H7 (cell line): ENCODE measurements at places on chromosomes 4 and X. TPM values are rescaled to one million over a fixed set of nuclear protein-coding genes. Genes with fewer than 3 reads are reported as not detected.

Gene EFHC2
- total RNA-seq, result 0.69 and 0.89 TPM in 2 replicates

GRCh38 chrX:17592117-17592516 is 145.2 kb upstream of the SCML1 start:
- DNase-seq, result no peak

DNA sequence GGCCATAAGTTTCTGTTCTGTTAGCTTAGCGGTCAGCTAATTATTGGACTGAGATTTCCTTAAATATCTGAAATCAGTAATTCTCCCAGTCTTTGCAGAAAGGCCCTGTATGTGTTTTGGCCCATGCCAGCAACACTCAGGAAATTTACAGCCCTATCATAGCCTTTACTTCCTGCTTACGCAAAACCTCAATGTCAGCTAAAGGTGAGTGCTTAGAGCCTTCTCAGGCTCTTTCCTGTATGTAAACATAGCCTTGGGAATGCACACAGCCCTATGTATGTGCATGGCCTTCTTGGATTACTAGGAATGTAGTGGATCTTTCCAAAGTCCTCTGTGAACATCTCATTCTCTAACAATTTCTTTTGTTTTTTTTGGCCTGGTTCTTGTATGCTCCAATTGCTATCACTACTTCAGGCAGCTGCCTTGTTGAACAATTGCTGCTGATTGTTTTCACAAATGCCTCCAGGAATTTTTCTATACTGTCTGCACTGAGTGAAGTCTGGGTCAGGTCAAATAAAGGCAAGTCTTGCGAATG is 200.0 kb downstream of the PPP1R2C start:
- no peak for DNase-seq

GRCh38 chrX:130245441-130245840 is 23.3 kb downstream of the ZNF280C start:
- DNase-seq, result no peak

GRCh38 chrX:39725928-39726619 is 371.7 kb downstream of the BCOR start:
- no peak for DNase-seq

GRCh38 chr4:12588582-12588981 is 895.6 kb downstream of the RAB28 start:
- no peak for DNase-seq

DNA sequence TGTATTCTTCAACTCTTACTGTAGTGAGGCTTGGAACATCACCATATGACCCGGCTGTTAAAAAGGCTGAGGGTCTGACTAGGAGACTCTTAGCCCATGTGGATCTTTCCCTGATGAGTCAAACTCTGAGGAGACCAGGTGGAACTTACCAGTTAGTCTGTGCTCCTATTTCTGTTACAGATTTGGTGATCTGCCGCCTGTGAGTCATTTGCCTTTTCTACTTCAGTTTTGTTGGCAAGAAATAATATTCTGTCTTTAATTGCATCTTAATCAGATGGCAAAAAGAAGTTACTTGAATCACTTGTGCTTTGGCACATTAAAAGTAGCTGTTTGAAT is 48.4 kb downstream of the MTM1 start:
- DNase-seq, result no peak

DNA sequence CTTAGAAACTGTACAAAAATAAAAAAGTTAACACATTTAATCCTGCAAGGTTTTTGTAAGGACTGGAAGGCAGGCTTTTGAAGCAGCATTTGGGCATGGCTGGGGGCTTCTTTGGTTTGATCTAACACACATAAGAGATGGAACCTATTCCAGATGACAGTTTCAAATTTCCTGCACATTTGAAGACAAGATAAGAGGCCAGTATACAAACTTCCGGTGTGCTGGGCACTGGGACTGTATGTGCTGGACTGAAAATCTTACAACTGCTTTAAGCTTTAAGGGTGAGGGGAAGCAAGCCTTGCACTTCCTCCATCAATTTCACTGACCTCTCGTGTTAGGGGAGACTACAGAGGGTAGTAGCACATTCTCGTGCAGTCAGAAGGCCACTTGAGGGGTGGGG is 122.9 kb downstream of the AMMECR1 start:
- no peak for DNase-seq
